Astrocyte (in vitro differentiated cells and primary cell): ENCODE measurements at places on chromosomes 4 and X. TPM values are rescaled to one million over a fixed set of nuclear protein-coding genes. Genes with fewer than 3 reads are reported as not detected.
A peak's percentile ranks its signal among the peaks of the same experiment; 100 is the strongest.

DNA sequence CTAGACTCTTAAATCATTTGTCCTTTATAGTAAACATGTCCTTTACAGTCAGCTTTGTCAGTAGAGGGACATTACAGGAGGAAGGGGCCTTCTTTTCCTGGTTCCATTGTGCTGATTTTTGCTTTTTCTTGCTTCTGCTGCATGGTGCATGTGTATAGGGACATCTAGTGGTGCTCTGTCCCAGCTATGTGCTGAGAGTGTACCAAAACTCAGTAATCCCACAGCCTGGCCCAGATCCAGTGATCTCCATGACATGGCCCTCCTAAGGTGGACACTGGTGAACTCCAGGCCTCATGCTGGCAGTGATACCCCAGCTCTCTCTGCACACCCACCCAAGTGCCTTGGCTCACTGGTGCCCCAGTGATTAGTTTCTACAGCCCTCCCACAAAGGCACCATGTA lies 45.2 kb downstream of the MAGEB17 start:
- DNase-seq: no peak

DNA sequence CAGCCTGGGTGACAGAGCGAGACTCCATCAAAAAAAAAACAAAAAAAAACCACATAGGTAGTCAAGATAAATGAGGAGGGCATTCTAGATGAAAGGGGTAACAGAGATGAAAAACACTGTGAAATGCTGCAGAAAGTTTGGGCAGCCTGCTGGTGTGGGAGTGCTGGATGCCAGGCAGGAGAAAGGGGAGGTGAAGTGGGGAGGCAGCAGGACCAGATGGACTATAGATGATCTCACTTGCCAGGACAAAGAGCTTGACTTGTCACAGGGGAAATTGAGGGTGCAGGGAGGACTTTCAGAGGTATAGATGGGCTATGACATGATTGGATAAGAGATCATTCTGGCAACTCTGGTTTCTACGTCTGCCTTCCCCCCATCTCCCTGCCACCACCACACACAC lies 519.7 kb upstream of the ZFP42 start:
- DNase-seq: no peak

GRCh38 chrX:10021461-10022272 lies 54.5 kb downstream of the CLDN34 start:
- DNase-seq: peak; percentile 47

DNA sequence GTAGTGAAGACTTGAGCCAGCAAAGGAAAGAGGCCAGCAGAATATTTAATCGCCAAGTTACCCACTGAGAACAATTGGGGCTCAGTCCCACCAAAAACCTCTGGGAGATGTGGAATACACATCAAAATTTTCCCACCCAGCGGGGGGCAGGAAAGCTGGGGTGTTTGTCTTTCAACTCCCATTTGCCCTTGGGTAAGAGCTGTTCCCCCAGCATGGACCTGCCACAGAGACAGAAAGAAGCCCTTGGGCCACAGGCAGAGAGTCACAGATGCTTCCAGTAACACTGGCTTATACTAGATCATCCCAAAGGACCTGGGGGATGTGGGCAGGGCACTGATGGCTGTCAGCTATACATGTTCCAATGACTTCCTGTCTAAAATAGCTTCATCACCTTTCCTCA lies 18.9 kb upstream of the FBXW7 start:
- no peak for DNase-seq

Gene HTR2C
- total RNA-seq: not detected in 2 replicates

Gene CAPN6
- total RNA-seq: 3.9 and 9.4 TPM in 2 replicates

Gene TCP11X2
- not detected in 2 replicates for total RNA-seq

DNA sequence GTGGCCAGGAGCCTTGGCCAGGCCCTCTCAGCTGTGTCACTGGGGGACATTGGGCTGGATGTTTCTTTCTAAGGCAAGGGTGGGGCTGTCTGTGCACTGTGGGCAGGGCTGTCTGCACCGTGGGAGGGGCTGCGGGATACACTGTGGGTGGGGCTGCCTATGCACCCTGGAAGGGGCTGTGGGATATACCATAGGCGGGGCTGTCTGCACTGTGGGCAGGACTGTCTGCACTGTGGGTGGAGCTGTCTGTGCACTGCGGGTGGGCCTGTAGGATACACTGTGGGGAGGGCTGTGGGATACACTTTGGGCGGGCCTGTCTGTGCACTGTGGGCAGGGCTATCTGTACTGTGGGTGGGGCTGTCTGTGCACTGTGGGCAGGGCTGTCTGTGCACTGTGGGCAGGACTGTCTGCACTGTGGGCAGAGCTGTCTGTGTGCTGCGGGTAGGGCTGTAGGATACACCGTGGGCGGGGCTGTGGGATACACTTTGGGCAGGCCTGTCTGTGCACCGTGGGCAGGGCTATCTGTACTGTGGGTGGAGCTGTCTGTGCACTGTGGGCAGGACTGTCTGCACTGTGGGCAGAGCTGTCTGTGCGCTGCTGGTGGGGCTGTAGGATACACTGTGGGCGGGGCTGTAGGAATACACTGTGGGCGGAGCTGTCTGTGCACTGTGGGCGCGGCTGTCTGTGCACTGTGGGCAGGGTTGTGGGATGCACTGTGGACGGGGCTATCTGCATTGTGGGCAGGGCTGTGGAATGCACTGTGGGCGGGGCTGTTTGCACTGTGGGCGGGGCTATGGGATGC lies 31.1 kb downstream of the ACOX3 start:
- no peak for DNase-seq
